ENCODE measurements at places on chromosomes 11 and 22.

- DNase-seq: no peak
Measured at GRCh38 chr11:69667619-69668604, 7.2 kb downstream of the LTO1 start.

GRCh38 chr11:73200256-73200655 is 17.8 kb upstream of the P2RY2 start:
- no peak for DNase-seq

DNA sequence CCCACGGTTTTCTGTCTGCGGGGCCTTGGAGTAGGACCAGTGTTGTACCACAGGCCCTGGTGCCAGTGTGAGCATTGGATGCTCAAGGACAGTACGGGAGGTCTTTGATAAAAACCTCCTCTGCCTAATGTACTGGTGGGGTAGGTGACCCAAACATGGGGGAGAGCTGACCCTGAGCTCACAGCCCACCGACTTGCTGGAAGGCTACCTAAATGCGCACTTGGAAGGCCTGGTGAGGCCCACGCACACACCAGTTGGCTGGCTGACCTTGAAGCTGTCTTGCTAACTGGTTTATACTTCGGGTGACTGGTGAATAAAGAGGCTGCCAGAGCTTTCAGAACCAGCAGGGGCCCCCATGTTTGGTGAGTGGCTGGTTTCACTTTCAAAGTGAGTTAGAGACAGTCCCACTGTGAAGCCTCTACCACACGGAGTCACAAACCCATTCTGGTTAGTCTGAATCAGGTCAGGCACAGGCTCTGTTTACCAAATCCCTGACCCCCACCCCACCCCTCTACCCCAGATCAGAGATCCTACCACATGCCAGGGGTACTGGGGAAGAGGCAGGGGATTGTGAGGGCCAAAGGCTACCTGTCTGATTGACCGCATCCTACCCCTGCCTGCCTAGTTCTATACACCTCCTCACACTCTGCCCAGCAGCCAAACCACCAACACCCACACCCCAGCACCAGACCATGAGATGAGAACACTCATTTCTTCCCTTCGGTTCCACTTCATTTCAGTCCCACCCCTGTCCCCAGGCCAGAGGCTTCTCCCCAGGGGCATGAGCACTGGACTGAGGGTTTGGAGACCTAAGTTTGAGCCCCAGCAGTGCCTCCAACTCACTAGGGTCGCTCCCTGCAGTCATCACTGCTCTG is 12.7 kb upstream of the IL2RB start:
- no peak for DNase-seq

- no peak for DNase-seq
Measured at GRCh38 chr11:2587976-2588748, 111.6 kb downstream of the KCNQ1OT1 start.

- no peak for DNase-seq
Measured at GRCh38 chr11:6307876-6308275, 12.4 kb downstream of the CAVIN3 start.

DNA sequence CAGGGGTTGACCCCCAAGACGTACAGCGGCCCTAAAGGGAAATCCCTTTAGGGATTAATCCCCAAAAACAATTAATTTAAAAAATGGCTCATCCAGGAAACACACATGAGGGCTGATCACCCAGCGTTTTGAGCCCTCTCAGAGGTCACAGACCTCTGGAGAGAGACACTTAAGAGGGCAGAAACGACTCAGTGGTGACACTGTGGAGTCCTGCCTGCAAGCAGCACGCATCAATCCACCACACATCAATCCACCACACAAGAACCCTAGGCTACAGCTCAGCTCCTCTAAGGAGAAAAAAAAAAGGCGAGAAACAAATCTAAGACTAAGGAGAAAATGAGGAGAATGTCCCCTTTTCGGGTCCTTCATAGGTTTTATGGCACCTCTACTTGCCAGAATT is 12.5 kb upstream of the SELENOH start:
- DNase-seq: no peak

DNA sequence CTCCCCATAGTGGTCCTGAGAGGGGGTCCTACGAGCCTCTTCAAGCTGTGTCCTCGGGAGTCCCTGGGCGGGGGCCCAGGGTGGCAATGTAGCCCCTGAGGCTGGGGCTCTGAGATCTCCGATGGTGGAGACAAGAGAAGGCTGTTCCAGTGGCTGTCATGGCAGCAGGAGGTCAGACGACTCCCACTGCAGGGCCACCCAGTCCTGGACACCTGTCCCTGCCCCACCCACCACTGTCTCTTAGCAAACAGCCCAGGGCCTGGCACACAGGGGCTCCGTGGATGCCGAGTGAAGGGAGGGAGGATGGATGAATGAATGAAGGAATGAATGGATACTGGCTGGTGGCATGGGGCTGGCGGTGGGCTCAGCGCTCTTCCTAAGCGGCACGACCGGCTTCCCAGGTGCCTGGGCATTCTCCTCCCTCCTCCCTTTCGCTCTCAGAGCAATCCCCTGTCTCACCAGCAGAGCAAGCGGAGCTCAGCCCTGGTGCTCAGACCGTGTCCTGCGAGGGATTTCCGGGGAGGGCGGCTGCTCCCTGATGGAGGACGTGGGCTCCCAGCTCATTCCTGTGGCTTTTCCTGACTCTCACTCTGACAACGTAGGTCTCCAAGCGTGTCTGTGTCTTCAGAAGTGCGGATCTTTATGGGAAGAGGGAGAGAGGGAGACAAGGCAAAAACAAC is 1272.6 kb downstream of the BRD1 start:
- DNase-seq: no peak

DNA sequence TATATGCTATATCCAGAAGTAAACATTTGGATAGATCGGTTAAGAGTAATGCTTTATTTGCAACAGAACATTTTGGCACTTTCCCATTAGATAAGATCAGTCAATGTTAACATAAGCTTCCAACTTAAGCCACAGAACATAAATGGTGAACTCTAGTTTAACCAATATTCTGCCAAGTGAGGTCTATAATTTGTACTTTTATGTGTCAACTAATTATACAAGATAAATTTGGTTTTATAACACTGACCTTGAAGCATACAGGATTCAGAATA is 23.5 kb upstream of the BLID start:
- DNase-seq: no peak

- DNase-seq: no peak
Measured at GRCh38 chr22:49717322-49717919, 110.3 kb downstream of the BRD1 start.

DNA sequence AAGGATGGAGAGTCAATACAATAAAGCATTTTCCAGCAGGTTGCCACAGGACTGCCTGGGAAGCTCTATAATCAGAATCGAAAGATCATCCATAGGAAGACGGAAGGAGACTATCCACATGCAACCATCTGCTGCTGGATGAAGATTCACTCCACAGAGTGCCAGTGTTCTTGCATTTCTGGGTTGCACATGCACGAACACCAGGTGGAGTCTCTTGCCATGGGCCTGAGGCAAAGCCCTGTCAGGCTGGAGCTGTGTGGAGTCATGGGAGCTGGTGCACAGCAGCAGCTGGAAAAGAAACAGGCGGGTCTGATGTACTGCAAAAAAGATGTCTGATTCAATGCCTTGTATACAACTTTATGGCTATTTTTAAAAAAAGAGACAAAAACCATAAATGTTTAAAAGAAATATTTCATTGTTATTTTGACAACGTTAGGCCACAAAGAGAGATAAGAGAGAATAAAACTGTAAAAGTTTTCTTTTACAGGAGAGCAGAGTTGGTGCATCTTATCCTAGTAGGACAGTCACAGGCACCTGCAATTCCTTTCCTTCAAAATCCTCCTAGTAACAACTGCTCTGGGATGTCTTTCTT is 12.9 kb upstream of the FAT3 start:
- DNase-seq: no peak

GRCh38 chr22:47213571-47214230 is 451.3 kb downstream of the TBC1D22A start:
- DNase-seq: peak; percentile 77

DNA sequence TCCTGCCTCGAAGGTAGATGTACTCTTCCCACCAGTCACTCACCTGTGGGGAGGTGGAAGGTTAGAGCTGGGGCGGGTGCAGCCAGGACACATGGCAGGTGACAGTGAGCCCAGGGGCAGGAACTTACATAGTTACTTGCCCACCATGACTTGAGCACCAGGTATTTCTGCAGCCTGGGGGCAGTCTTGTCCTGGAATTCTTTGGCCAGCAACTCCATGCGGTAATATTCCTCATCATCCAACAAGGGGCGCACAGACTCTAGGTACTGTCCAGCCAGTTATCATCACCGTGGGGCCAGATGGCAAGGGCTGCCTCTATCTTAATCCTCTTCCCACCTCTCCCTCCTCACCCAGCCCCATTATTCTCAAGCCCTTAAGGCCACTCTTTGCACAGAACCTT is 2.2 kb downstream of the CPT1B start:
- DNase-seq: no peak

DNA sequence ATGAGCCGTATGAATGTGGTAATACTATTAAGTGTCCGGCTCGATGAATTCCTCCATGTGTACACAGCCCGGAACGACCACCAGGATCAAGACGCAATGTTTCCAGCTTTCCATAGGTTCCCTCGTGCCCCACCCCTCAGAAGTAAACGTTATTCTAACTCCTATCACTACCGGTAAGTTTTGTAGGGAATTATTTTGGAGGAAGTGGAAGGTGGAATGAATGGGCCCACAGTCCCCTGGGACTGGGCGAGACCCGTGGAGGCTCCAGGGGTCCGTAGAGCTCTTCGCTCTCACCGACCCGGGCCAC is 720 bp upstream of the FAR1 start:
- no peak for DNase-seq

DNA sequence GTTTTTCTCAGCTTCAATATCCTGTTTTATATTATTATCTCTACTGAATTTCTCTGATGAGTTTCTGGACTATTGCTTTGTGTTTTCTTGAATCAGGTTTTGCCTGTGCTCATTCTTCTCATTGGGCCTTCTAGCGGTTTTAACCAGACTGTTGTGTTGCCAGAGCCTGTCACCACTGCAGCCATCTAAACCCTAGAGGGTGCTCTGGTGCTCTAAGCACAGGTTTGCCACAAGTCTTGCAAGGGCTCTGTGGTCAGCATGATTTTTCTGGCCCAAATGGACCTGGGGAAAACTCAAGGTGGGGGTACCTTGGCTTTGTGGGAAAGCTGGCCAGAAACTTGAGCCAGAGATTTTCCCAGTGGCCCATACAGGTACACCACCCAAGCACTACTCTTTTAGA is 52.4 kb upstream of the TYR start:
- no peak for DNase-seq

DNA sequence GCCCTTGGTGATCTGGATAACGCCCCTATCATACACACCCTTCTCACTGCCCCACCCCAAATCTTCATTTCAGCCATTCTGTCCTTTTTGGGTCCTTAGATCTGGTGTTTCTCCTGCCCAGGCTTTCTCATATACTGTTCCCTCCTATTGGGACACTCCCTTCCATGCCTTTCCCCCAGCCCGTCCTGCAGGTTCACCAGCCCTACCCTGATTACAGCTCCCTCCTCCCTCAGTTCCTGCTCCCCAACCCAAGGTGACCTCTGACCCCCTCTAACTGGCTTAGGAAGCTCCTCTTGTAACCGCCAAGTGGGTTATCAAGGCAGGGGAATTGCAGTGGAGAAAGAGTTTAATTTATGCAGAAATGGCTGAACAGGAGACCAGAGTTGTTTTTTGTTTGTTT is 13.0 kb downstream of the MTFP1 start:
- no peak for DNase-seq

DNA sequence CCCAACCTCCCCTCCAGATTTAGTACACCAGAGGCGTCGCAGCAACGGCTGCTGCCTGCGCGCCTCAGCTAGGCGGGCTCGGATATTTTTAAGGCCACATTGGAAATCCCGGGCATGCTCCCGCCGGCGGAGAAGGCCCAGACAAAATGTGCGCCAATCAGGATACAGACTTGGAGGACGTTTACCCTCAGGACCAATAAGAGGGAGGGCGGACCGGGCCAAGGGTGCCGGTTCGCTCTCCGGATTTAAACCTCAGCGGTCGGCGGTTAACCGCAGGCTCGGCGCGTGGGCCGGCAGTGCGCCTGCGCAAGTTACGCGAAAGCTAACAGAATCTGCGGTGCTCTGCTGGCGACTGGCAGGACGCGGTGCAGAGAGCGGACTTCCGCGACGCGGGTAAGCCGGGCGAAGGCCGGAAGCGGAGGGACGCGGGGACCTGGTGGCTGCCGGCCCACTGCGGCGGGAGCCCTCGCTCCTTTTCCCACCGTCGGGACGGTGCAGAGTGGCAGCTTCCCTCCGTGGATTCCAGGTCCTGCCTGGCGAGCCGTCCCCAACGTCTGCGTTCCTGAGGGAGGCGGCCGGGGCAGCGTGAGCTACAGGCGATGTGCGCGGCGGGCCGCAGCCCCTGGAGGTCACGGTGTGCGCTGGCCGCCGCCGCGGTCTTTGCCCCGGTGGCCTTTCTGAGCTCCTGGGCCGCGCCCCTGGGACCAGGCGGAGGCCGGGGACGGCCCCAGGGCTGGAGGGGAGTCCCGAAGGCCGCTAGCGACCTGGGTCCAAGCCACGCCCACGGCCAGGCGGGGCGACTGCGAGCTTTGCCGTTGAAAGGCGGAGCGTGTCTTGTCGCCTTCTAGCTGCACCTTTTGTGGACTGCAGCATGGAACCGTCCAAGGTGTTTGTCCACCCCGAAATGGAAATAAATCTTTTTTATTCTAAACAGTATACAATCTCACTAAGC is at the start of gene HYLS1:
Gene HYLS1, plus strand, starts transcription at position 296 of the 952 bp plus-strand sequence. CDS start 11,701 bp downstream, outside the sequence.
- DNase-seq: peak; percentile 97

DNA sequence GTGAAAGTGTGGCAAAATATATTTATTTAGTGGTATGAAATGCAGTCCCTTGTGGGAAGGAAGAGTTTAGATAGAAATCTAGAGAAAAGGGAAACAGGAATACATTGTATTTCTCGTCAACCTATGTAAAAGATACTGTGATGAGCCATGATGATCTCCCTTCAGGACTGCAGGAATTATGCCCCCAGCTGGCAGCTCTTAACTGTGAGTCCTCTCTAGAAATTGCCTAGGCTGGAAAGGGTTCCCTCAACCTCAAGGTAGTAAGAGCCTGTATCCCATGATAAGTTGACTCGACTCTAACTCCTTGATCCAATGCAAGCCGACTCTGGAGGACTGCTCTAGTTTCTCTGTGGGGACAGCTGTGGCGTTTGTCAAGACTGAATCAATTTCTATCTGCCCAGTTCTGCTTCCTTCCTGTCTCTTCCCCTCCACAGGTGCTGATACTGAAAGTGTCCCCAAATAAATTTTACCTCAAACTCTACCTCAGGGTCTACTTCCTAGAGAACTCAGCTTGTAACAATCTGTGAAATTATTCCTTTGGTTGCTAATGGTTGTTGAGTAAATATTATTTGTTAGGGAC is 897.3 kb downstream of the METTL15 start:
- no peak for DNase-seq

GRCh38 chr11:117525866-117526542 is 198.3 kb downstream of the CEP164 start:
- DNase-seq: no peak

- DNase-seq: no peak
Measured at GRCh38 chr22:47337161-47337621, 574.7 kb downstream of the TBC1D22A start.

DNA sequence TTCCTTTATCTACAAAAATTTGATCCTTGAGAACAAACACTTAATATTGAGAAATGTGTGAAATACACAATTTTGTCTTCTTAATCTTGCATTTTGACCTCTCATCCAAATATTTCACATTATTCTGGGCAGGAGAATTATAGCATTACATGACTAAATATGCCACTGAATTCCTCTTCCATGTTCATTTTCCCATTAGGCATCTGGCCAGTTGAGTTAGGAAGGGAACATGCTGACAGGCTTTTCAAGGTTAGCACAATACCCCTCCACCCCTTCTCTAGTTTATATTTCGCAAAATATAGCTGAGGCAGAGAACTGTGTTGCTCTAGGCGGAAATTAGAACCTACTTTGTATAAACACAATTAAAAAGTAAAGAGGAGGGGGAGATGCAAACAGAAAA is 271.7 kb upstream of the ZC3H12C start:
- DNase-seq: no peak

All from Kasumi-1 (cell line).